ENCODE measurements at places on chromosomes 12 and 14.

DNA sequence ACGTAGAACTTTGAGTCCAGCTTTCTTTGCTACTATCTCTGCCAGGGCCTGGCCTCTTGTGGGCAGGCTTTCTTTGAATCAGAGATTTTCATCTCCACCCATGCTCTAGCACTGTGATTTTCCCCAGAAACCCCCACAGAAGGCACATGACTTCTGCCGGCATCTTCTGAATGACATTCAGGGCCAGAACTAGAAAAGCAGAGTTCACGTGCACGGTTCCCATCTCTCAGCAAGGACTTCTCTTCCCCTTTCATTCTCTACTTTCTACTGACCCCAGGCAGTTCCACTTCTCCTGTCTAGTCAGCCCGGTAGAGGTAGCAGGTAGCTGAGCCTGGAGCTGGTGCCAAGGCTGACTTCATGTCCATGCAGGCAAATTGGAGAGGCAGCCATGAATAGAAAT, 26.9 kb downstream of the BATF start:
- DNase-seq: peak; percentile 62

DNA sequence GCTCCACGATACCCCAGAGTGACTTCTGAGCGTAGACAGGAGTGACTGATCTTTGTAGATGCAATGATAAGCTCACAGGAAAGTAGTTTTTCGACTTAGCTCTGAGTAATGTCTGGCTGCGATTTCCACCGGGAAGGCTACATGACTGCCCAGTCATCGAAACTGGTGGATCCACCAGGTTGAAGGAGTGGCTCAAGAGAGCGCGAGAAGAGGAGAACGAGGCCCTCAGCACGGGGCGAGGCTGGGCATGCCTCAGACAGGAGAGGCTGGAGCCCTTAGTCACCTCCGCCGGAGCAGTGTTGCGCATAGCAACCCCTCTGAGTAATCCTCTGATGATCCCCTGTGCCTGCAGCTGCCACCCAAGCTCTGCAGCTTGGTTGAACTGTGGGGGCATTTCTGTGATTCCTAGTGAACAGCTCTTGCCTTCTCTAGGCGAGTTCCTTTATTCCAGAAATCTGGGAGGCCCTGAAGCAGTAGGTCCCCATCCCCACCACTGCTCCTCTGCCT, 25.6 kb downstream of the ELK3 start:
- DNase-seq: no peak

- DNase-seq: no peak
These were observed 19.8 kb downstream of the FLRT2 start for GRCh38 chr14:85549697-85550096.

DNA sequence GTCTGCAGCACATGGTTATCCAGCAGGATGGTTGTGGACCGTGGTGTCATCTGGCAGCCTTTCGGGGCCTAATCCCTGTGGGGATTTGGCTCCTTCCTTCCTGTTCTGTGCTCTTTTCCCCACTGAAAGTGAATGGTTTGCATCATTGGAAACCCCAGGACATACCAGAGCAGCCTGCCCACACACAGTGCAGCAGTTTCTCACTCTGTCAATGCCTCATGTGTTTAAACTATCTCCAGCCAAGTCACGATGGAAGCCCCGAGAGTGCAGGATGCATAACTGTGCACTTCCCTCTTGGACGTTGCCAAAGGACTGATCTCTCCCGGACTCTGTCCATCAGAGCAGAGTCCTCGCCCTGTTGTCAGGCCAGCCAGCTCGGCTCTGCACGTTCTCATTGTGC, 29.0 kb upstream of the AMN start:
- DNase-seq: no peak

- DNase-seq: peak; percentile 56
These were observed 54.9 kb downstream of the TRMT5 start for GRCh38 chr14:60926002-60926401.

- no peak for DNase-seq
These were observed 48.6 kb upstream of the E2F7 start for GRCh38 chr12:77113971-77114370.

DNA sequence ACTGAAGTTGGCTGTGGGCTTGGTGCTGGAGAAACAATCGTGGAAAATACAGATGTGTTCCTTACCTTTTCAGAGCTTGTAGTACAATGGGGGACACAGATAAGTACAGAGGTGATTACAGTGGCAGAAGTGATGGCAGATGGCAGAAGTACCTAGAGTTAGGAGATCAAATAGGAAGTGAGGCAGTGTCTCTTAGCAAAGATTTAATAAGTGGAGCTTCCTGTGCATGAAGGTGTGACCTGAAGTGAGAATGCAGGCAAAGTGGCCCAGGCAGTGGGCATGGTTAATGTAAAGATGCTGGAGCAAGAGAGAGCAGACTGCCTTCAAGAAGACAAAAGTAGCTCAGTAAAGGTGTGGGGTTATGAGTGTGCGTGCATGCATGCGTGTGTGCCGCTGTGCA, 16.0 kb downstream of the LRRK2 start:
- DNase-seq: no peak

GRCh38 chr12:38138225-38139221, 178.1 kb upstream of the ALG10B start:
- peak; percentile 57 for DNase-seq

DNA sequence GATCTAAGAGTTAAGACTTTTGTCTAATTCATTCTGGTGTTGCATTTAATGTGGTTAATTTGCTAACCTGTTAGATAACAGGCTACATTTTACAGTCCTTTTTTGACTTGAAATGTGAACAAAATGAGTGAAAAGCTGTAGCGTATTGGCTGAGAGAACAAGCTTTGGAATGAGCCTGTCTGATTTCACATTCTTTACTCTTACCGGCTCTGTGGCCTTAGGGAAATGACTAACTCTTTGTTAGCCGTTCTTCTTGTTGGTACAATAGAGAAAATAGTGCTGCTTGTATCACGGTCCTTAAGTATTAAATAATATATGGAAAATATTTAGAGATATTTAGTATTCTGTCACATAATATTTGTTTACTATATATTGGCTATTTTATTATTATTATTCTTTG, 1.9 kb downstream of the MNAT1 start:
- DNase-seq: no peak

DNA sequence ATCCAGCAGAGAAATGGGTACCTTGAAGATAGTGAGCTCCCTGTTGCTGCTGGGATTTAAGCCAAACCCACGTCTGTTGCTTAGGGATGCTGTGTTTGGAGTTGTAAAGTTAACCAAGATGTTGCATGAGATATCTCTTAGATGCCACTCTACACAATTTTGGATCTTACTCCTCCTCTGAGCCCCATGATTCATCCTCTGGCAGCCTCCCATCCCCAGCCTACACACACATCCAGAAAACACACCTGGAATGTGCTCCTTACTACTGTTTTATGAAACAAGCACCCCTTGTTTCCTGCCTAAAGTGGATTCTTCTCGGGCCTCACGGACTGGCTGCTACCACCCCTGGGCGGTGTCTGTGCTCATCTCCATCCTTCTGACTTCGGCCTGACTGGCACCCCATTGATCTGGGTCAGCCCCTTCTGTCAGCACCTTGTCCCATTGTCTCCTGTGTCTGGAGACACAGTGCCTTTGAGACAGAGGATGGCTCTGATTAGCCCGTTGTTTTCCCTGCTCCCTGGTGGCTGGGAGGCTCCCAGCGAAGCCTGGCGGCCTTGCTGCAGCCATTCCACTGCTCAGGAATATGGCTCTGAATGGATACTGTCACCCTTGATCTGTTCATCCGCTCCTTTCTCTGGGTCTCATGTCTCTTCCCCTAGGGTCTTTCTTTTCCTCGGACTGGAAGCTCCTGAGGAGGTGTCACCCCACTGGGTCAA, 24.3 kb downstream of the TSPAN9 start:
- no peak for DNase-seq

GRCh38 chr14:61460718-61461611, 139.6 kb downstream of the PRKCH start:
- DNase-seq: no peak

DNA sequence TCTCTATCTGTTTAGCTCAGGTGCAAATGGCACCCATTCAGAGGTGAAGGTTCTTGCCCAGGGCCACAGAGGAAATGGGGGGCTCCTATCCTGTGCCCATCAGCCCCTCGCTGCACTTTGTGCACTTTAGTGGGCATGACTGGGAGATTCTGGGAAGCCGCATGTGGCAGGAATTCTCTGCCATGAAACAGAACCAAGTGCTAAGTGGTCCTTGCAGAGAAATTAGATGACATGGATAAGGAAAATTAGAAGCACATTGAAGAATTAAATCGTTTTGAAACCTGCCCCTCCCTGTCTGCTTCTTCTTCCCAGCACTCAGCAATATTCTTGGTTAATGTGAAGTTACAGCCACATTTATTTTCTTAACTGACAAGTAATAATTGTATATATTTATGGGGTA, 185.2 kb upstream of the RTL1 start:
- DNase-seq: no peak

GRCh38 chr14:99860219-99860618, 67.0 kb downstream of the EML1 start:
- DNase-seq: no peak

GRCh38 chr12:44015333-44015941, 179.6 kb downstream of the TMEM117 start:
- DNase-seq: peak; percentile 21

DNA sequence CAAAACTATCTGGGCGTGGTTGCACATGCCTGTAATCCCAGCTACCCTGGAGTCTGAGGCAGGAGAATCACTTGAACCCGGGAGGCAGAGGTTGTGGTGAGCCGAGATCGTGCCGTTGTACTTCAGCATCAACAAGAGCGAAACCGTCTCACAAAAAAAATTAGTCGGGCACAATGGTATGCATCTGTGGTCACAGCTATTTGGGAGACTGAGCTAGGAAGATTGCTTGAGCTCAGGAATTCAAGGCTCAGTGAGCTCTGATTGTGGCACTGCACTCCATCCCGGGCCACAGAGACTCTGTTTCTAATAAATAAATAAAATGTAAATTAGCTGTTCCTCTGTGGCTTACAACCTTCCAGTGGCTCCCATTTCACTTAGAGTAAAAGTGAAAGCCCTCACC, 28.0 kb downstream of the RCOR1 start:
- DNase-seq: no peak

- DNase-seq: peak; percentile 42
These were observed 838 bp downstream of the LRIG3 start for GRCh38 chr12:58919231-58920101.

DNA sequence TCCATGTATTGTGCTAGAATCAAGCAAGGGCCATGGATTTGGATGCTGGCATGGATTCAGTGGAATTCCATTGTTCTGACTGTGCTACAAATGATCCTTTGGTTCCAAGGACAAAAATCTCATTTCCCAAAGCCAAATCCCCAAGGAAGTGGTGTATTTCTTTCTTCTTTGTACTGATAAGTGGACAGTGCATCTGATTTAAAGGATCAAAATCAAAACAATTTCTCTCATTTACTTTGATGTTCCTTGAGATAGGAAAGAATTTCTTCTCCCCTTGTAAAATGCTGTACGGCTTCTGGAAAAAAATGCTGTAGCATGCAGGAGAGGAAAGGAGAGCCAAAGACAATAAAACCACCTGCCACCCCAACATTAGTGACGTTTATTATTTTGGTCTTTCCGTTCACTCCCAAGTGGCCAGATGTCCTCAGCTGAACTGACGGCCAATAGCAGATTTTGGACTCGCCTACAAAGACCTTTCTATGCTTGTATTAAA, 185.7 kb downstream of the PRKD1 start:
- DNase-seq: no peak

DNA sequence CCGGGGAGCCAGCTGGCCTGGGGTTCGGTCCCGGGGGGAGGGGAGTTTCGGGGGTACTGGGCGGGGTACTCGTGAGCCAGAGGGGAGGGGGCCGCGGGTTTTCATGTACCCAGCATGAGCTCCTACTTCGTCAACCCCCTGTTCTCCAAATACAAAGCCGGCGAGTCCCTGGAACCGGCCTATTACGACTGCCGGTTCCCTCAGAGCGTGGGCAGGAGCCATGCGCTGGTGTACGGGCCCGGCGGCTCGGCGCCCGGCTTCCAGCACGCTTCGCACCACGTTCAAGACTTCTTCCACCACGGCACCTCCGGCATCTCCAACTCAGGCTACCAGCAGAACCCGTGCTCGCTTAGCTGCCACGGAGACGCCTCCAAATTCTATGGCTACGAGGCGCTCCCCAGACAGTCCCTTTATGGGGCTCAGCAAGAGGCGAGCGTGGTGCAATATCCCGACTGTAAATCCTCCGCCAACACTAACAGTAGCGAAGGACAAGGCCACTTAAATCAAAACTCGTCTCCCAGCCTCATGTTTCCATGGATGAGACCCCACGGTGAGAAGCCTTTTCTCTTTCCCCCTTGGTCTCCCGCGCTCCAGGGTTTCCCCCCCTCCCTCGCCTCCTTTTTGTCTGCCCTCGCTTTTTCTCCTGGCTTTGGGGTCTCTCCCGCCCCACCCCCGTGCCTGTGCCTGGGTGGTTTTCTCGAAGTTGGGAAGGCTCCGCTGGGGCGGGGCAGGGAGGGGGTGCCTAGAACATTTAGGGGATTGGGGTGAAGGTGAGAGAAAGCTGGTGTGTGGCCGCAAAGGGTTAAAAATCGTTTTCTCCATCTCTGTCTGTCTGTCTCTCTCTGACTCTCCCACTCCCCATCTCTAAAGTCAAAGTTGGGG, 627 bp downstream of the HOXC8 start:
- DNase-seq: no peak

DNA sequence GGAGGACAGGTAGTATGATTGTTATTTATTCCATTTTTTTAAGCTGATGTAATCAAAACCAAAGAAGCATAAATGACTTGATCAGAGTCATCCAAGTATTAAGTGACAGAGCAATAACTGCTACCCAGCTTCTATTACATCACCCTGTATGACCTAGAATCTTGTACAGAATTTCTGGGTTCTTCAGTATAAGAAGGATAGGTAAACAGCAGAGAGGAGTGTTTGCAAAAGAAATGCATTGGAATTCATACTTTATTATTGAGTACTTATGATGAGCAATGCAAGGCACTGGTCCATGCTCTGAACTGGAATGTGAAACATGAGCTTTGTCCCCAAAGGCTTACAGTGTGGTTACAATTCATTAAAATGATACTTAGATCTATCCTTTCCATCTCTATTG, 916.8 kb downstream of the DIO2 start:
- no peak for DNase-seq

DNA sequence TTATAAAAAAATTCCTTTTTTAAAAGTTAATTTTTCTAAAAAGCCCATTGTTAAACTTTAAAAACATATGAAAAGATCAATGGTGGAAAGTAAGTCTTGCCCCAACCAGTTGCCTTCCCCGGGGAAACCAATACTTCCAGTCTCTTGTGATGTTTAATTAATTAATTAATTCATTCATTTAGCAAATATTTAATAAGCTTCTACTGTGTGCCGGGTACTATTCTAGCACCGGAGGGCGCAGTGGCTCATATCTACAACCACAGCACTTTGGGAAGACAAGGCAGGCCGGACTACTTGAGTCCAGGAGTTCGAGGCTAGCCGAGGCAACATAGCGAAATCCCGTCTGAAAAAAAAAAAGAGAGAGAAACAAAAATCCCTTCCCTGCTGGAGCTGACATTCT, 87.4 kb downstream of the HECTD4 start:
- no peak for DNase-seq

- no peak for DNase-seq
These were observed 140.2 kb downstream of the BCAT1 start for GRCh38 chr12:24808651-24809050.

DNA sequence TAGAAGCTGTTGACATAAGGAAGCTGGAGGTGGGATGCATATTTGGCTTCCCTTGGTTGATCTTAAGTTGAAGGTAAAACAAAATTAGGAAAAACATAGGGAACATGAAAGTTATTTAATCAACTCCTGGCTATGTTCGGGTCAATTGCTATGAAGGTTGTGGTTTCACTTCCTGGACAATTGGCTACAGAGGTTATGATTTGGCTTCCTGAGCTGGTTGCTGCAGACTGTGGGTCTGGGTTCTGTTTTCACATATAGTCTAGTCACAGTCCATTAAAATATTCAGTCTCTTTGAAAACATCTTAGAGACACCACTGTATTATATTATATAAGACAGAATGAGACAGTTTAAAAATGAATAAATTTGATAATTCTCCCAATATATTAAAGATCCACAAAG, 895.2 kb upstream of the USP15 start:
- no peak for DNase-seq
